Cortex of kidney (tissue), 1 donor: ENCODE measurements at places on chromosomes 1 and 21.

GRCh38 chr1:77594366-77595112, 87.9 kb downstream of the ZZZ3 start:
- no peak for DNase-seq

DNA sequence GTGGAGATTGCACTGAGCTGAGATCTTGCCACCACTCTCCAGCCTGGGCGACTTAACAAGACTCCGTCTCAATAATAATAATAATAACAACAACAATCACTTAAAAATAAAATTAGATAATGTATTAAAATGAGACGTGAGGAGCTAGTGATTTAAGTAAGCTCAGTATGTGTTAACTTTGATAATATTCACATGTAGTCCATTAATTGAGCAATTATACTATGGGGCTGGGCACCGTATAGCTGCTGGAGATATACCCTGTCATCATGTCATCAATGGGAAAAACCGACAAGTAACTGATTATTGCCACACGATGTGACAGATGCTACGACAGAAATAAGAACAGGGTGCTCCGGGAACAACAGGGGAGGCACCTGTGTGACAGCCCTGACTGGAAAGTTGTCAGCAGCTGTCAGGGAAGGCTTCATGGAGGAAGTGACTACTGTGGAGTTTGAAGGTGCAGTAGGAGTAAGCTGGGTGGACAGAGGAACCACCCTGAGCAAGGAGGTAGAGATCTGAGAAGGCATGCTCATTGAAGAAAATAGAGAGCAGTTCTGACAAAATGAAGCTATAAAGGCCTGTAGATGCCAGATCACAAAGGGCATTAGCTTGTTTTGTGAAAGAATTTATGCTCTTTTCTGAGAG, 924 bp upstream of the CAMSAP2 start:
- DNase-seq = no peak

DNA sequence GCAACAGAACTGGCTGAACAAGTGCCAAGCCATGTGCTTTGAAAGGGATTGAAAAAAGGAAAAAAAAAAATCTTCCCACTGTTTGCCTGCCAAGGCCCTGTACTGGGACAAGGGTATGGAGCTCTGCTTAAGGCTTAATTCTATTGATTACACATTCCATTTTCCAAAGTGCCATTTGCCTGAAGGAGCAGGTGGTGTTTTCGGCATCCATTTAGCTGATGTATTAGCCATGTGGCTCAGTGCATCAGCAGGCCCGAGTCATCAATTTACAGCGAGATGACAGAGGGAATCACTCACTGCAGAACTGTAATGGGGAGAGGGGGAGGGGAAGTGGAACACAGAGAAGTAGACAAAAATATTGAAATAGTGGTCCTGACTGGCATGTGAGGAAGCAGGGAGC, 144.2 kb upstream of the BEND5 start:
- no peak for DNase-seq

DNA sequence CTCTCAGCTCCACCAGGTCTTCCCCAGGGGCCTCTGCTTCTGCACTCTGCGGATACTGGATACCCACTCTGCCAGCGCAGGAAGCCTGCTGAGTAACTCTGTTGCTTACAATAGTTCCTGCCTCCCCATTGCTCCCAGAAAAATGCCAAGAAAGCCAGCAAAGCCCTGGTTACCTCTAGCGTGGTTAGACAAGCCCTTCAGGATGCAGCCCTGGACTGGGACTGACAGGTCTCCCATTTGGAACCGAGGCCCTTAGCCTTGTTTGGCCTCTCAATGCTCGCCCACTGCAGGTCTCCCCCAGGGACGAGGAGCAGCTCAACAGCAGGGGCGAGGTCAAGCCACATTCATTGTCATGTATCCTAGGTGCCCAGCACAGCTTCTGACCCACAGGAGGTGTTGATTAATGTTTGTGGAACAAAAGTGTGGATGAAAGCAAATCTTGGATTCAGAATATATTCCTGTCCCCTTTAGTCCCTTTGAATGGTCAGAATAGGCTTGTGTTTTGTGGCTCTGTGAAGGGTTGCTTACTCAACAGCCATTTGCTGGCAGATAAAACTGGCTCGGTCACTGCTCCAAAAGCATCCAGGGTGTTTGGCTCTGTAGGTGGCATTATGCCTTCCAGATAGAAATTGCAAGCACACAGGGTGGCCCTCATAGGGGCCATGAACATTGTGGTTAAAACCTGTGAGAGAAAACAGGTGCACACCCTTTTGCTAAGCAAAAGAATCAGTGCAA, 58.9 kb downstream of the C1orf198 start:
- DNase-seq = no peak

DNA sequence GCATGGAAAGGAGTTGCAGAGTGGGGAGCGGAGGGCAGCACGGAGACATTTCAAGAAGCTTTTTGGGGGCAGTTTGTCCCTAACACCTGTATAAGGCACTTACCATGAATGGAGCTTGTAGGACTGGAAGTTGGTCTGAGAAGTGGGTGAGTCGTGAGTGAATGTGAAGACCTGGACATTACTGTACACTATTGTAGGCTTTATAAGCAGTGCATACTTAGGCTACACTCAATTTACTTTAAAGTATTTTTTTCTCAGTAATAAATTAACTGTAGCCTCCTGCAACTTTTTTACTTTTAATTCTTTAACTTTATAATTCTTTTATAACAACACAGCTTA, 141.6 kb upstream of the ETV3 start:
- DNase-seq = no peak
